BJ (cell line): ENCODE measurements at places on chromosomes 1 and 21.

GRCh38 chr1:41038110-41038509, 16.6 kb upstream of the SLFNL1 start:
- DNase-seq = no peak

DNA sequence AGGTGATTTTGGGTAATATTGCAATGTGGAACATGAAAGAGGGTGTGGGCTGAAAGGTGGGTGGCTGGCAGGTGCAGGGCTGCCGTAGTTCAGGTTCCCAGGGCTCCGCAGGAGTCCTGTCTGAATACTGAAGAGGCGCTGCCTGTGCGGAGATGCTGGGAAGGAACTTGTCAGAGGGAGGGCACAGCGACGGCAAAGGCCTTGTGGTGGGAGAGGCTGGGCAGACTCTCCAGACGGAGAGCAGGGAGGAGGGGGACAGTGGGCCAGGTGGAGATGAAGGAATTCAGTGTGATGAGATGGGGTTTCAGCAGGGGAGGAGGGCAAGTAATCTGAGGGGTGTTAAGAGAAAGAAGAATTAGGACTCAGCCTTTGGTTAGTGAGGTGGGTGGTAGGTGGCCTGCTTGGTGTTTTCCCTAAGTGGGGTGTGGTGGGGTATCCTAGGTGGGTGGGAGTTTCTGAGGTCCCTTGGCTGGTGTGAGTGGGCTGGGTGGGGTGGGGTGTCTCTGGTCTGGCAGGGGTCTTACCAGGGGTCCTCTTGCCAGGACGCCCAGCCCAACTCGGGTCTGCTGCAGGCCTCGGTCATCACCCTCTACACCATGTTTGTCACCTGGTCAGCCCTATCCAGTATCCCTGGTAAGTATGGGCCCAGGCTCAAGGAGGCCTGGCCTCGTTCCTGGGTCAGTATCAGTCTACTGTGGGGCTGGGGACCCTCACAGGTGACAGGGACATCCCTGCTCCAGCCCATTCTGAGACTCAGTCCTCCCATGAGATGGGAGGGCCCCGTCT, 15.6 kb downstream of the SERINC2 start:
- DNase-seq = no peak

DNA sequence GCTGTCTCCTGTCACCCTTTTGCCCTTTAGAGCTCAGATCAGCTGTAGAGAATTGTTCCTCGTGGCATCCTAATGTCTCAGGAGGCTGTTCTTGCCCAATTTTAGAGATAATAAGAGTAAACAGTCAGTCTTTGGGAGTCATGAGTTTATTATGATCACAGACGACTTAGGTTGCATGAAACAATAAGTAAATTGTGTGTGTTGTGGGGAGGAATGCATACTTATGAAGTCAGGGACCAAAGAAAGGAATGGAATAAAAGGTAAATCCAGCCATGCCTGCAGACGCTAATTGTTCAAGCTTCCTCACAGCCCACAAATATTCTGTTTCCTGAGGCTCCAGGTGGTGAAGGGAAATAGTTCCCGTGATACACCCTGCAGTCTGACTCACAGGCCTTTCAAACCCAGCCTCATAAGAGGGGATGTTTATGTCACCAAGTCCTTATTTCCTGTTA, 897 bp downstream of the EPHX4 start:
- DNase-seq = no peak

DNA sequence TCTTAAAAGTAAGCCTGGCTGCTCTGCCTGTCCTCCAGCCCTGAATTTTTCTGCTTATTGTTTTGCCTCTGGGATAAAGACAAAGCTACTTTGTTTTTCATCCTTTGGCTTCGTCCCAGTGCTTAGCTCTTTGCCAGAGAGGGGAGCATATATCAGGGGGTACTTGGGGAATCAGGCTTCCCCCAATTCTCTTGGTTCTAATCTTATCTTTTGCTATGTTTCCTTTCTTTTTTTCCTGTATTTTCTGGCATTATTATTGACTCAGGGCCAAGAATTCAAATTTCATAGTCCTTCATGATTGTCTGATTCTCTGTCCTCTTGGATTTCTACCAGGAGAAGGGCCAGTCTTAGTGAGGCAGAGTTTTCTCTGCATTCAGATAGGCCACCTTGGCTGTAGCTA, 51.2 kb downstream of the GIPC2 start:
- no peak for DNase-seq

- no peak for DNase-seq
These were observed 51.7 kb downstream of the CSMD2 start for GRCh38 chr1:34113362-34113761.

GRCh38 chr1:171744986-171745385, 3.1 kb upstream of the VAMP4 start:
- DNase-seq = no peak

DNA sequence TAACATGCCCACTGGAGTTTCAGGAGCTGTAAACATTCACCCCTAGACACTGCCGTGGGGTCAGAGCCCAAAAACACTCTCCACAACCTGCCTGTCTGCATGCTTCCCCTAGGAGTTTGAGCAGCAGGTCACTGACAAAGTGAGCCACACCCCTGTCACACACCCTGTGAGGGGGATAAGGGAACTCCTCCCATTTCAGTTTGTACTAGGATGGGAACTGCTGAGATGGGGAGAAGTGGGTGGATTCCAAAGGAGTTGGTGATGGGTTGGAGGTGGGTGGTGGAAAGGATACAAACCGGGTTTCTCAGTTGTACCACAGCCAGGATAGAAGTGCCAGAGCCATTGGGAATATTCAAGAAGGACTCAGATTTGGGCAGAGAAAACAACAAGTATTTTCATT, 140.2 kb downstream of the MIS18A start:
- DNase-seq = no peak

DNA sequence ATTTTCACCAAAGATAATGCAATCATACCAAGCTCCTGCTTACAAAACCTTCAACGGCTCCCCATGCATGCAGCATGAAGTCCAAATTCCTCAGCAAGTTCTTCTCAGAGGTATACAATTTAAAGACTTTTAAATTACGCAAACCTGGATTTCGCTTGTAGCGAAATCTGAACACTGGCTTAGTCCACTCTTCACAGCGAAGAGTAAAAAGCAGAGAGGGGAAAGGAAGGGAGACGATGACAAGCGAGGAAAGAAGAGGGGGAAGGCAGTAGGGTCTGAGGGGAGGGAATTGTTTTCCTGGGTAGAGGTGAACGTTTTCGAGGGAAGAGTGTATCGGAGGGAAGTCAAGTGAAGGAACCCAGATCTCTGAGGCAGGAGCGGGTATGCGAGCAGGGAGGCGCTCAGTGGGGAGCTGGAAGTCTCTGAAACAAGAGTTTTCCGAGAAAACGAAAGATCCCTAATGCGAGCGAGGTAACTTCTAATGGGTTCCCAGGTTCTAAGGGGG, 790 bp downstream of the TESK2 start:
- DNase-seq = no peak

GRCh38 chr1:143720087-143721023, 251.4 kb downstream of the FAM72C start:
- DNase-seq = no peak

GRCh38 chr21:41641510-41641815, 125.4 kb downstream of the RIPK4 start:
- no peak for DNase-seq

- no peak for DNase-seq
These were observed 190.1 kb downstream of the TM2D1 start for GRCh38 chr1:61534847-61535246.

DNA sequence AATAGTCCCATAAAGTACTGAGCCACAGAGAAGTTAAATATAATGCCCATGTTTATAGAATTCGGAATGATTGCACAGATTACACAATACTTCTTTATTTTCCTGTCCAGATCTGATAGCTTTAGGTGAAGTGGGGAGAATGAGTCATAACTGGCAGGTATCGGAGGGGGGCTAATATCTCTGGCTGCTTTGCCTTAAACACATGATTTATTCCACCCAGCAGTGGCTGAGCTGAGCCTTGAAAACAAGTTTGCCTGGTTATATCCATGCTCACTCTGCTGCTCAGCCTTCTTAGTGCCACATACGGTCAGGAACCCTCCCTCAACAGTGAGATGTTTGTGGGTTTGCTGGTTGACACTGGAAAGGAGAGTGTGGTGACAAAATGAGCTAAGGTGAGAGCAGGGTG, 119.7 kb upstream of the ZNF648 start:
- DNase-seq = no peak

DNA sequence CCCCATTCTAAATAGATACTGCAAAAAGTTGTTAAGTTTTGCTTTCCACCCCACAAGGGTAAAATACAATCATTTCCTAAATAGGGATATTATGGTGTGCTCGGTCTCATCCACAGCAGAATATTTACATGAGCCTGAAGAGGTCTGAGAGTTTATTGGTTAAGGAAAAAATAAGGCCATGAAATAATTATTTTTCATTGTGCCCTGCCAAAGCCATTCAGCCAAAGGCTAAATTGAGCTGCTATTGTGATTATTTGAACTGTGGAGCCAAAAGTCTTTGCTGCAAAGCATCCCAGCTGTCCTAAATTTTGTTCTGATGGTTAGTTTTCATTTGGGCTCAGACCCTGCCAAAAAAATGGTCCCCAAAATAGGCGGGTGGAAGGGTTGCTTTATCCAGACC, 298.7 kb upstream of the ESRRG start:
- no peak for DNase-seq
